Stimulated activated CD4-positive, alpha-beta T cell treated with anti-CD3 and anti-CD28 coated beads, Interleukin-15, amount 100 ng/mL, for 24 hours (primary cell): ENCODE measurements at places on chromosomes 7 and 10.

DNA sequence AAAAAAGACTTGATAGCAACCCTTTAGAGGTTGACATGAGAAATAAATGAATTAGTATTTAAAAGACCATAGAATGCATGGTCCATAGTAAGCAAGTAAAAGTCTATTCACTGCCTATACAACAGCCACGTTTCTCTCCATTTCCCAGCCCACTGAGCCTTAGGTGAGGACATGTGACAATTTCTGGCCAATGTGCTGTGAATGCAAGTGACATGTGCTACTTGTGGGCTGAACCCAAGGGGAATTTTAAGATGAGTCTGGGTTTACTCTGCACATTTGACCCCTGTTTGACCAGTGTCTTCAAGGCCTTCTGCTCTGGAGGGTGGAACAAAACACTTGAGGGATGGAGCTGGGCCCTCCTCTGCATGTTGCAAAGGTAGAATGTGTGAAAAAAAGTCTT, 384.4 kb upstream of the KLF6 start:
- no peak for DNase-seq

GRCh38 chr10:14971867-14972448, 12.8 kb downstream of the MEIG1 start:
- peak; percentile 57 for DNase-seq

DNA sequence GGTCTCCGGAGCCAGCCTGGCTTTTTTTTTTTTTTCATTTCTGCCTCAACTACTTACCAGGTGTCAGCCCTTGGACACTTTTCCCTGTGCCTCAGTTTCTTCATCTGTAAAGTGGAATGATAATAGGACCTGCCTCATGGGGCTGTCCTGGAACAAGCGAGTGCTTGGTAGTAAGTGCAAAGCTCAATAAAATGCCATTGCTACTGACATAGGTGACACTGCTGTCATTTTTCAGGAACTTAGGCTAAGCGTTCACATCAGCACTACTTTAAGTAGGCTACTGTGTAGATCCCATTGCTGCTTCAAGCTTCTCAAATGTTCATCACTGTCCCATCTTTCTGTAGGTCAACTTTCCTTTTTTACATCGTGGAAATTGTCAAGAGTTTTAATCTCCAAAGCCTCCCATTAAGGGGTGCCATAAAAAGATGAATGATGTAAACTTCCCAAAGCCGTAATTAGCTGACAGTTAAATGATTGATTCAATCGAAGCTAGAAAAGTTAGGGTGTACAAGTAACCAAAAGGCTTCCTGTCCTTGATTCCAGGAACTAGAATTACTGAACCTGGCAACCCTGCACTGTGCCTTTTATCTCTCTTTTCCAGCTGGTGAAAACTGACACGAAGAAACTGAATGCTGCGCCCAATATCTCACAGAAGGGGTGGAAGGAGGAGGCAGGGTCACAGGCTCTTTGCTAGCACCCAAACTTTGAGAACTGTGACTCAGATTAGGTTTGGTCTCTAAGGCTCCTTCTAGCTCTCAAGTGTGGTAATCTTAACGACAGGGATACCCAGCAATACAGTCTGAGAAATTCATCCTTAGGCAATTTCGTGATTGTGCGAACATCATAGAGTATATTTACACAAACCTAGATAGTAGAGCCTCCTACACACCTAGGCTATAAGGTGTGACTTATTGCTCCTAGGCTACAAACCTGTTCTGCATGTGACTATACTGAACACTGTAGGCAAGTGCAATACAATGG, 861 bp upstream of the USP6NL start:
- peak; percentile 16 for DNase-seq

- no peak for DNase-seq
Observed at GRCh38 chr7:82325416-82325815, 118.2 kb downstream of the CACNA2D1 start.

DNA sequence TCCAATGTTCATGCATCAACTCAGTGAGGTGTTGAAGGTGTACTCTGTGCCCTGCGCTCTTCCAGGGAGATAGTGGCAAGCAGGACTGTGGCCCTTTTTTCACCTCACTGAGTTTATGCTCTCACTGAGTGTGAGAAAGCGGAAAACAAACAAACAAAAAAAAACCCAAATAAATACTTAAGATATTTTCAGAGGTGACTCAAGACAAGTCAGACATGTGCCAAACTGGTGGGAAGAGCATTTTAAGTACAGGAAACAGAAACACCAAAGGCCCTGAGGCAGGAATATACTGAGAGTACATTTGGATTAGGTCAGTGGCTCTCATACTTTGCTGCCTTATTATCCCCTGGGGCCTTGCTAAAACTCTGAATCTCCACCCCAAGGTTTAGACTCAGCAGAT, 111.9 kb upstream of the IGFBP3 start:
- no peak for DNase-seq

DNA sequence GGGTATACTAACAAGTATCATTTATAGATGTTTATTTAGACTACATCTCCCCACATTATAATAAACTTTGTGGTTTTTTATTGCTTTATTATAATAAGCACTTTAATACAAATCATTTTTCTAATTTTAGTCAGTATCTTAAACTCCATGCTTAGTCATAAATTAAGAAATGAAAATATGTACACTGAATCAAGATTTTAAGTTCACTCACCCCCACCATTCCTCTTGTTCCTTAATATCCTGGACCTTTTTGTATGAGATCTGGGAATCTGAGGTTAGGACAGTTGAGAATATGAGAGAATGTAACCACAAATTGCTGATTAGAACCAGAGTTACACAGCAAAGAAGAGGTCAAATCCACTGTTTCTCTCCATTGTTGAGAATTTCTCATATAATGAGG, 93.6 kb upstream of the WNT16 start:
- DNase-seq, result no peak

GRCh38 chr7:30708983-30709382, 26.7 kb upstream of the CRHR2 start:
- DNase-seq, result no peak

GRCh38 chr10:28684157-28684985, 7.0 kb downstream of the BAMBI start:
- no peak for DNase-seq

DNA sequence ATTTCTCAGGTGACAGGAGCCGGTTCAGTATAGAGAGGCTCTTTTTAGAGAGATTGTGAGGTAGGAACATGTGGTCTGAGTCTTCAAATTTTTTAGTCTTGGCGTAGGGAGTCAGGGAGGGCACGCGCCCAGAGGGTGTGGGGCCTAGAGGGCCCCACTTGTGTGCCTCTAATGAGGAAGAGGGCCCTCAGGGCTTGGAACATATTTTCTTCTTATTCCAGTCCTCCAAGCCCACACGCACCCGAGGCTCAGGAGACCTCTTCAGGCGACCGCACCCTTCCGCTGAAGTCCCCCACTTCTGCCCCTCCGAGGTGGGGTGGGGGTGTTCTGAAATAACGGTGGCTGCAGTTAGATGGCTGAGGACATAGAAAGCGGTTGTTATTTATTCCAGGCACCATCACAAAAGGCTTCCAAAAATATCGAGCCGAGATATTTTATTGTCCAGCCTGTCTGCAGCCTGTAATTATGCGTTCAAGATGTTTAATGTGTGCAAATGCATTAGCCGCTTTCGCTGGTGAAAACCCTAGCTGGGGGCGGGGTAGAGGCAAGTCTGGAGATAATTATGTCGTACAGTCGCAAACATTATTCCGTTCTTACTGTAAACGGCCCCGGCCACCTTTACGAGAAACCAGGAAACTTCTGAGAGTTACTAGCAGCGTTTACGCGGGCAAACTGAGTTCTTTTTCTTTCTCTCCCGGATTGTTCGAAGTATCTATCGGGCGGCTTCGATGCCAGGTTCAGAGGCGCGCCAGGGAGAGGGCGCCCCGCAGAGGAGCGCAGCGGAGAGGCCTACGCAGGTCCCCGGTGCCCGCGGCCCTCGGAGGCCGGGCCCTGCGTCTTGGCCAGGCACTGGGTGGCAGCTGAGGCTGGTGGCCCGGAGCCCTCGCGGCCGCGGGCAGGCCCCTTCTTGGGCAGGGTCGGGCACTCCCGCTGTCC, 12.9 kb upstream of the HOXA13 start:
- no peak for DNase-seq

DNA sequence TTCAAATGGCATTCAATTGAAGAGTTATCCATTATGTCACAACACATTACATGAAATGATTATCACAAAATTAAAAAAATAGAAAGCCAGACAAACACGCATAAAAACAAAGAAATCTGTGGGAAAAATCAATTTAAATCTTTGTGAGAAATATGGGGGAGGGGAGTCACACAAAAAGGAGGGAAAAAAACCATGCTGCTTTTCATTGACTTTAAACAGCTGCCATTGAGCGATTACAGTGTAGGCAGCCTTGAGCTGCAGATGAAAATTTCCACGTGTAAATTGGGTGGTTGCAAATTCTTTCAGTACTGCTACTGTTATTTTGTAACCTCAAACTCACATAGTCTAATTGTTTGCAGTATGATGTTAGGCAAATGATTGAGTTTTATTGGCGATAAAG, 889.9 kb upstream of the PHF14 start:
- DNase-seq, result no peak

DNA sequence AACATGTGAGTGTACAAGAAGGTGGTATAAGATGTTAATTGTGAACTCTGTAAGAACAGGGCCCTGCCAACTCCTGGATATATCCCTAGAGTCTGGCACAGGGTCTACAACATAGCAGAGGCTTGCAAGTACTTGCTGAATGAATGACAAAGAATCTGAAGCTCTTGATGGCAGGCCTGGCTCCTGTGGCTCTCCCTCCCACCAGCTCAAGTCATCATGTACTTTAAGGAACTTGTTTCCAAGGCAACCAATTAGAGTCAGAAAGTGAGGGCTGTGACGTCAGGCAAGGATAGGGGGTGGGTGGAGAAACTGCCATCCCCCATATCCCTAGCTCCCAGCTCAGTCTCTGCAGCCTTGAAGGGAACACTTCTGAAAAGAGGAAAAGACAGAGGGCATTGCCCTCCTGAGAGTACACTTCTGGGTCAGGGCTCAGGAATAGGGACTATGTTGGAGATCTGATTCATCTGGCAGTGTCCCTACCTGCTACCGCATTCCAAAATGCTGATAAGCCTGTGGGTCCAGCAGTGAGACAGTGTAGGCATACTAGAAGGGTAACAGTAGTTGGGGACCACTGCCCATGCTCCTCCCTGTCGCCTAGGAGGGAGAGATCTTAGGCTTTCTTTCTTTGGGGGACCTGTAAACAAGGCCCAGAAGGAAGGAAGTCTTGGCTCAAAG, 34.6 kb upstream of the BTRC start:
- DNase-seq, result no peak

GRCh38 chr10:1392127-1392526, 335.9 kb downstream of the WDR37 start:
- DNase-seq, result no peak

DNA sequence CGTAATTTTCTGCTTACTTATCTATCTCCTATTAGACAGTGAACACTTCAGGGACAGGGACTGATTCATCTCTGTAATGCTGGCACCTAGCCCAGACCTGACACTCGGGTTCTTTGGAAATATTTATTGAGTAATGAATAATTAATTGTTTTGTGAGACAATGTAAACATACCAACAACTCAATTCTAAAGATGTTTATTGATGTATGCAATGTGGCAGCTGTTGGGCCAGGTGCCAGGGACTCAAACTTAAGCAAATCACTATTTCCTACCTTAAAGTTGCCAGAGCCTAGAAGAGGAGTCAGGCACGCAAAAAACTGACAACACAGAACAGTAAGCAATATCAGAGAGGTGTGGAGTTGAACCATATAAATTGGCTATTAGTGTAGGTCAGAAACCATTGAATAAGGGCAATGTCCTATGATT, 63.6 kb upstream of the BMPER start:
- no peak for DNase-seq

GRCh38 chr7:26349005-26349915, 57.6 kb downstream of the SNX10 start:
- DNase-seq, result no peak

DNA sequence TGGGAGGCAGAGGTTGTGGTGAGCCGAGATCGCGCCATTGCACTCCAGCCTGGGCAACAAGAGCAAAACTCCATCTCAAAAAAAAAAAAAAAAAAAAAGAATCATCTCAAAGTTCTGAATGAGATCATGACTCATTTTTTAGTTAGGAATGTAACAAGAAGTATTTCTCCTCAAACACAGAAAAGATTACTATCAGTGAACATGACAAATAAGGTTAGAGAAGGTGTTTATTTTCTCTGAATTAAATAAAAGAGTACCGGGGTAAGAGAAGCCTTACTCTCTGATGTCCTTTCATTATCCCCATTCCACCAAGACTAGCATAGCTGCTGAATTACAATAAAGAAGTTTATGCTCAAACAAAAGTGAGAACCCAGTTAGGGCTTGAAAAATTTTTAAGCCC, 50.1 kb downstream of the IPMK start:
- no peak for DNase-seq

DNA sequence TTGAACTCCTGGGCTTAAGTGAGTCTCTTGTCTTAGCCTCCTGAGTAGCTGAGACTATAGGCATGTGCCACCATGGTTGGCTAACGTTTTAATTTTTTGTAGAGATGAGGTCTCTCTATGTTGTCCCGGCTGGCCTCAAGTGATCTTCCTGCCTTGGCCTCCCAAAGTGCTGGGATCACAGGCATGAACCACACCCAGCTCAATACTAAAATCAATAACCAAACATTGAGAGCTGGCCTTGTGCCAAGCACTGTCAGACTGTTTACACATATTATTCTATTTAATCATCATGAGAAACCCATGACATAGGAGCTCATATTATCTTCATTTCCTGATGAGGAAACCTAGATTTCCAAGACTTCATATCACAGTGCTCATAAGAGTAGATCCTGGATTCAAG, 251.2 kb downstream of the BAMBI start:
- no peak for DNase-seq
